ENCODE measurements at places on chromosomes 2 and 18. TPM values are rescaled to one million over a fixed set of nuclear protein-coding genes. Genes with fewer than 3 reads are reported as not detected.

Gene RAMP1
- 13.9 TPM for polyA plus RNA-seq

Gene ZNF385B
- polyA plus RNA-seq, result 28.1 TPM

Gene GKN1
- polyA plus RNA-seq, result not detected

Gene KIAA2012
- polyA plus RNA-seq, result 1.6 TPM

Gene FMNL2
- 15.4 TPM for polyA plus RNA-seq

Gene SKA1
- polyA plus RNA-seq, result 11.9 TPM

Gene WDFY1
- polyA plus RNA-seq, result 29.5 TPM

Gene CTAGE1
- 5.2 TPM for polyA plus RNA-seq

Gene FOXD4L1
- not detected for polyA plus RNA-seq

Gene KIF3C
- polyA plus RNA-seq, result 7.1 TPM

Gene ALK
- 3.8 TPM for polyA plus RNA-seq

Gene C2orf80
- not detected for polyA plus RNA-seq

Gene ITGAV
- 23.5 TPM for polyA plus RNA-seq

Gene DIS3L2
- 32.5 TPM for polyA plus RNA-seq

Gene ABCG5
- polyA plus RNA-seq, result 0.16 TPM

Gene CLIP4
- 43.1 TPM for polyA plus RNA-seq

Gene C2orf78
- polyA plus RNA-seq, result 11.6 TPM

Gene ERMN
- polyA plus RNA-seq, result 0.44 TPM

Gene MAP2
- polyA plus RNA-seq, result 15.6 TPM
